ENCODE measurements at places on chromosomes 5 and 9.

DNA sequence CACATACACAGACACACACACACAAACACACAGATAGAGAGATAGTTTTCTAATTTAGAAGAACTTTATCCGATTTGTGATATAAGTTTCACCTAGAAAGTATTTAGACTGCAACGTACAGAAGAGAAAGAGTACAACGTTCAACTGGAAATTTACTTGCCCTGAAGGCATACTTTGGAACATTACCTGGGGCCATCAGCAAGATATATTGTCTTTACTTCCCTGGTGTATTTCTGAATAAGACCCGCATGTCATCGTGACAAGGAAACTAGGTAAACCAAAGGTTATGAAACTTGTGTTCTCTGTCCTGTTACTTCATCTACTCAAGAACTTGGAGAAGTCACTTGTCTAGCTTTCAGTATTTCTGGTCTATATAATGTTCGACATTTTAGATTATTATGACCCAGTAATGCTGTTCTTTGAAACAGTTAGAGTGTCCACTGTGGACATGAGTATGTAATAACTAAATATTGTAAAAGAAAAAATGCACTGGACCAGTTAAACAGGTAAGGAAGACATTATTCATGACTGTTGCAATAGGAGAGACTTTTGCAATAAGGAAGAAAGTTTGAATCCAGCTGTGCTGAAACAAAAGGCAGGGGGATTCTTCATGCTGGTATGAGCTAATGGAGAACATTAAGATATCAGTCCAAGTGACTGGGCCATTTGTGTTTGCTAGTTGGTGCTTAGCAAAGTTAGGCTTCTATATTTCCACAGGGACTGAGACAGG is 1791.1 kb downstream of the MAT2B start:
- no peak for DNase-seq

GRCh38 chr5:14186059-14186830 is 43.1 kb downstream of the TRIO start:
- DNase-seq = no peak

DNA sequence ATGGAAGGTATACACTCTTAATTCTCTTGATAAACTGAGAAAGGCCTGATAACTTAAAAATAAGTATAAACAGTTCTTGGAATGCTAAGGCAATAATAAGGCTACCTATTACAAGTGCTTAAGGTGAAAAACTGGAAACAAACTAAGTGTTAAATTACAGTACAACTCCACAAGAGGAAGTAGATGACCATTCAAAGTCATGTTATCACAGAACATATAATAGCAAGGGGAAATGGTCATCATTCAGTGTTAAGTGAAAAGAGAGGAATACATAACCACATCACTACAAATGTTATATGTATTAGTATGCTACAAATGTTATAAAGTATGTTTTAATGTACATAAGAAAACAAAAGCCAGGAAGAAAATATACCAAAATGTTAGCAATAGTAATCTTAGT is 135.9 kb downstream of the CCDC192 start:
- no peak for DNase-seq

- DNase-seq = no peak
Observed at GRCh38 chr9:100554935-100555401, 22.9 kb upstream of the CAVIN4 start.

DNA sequence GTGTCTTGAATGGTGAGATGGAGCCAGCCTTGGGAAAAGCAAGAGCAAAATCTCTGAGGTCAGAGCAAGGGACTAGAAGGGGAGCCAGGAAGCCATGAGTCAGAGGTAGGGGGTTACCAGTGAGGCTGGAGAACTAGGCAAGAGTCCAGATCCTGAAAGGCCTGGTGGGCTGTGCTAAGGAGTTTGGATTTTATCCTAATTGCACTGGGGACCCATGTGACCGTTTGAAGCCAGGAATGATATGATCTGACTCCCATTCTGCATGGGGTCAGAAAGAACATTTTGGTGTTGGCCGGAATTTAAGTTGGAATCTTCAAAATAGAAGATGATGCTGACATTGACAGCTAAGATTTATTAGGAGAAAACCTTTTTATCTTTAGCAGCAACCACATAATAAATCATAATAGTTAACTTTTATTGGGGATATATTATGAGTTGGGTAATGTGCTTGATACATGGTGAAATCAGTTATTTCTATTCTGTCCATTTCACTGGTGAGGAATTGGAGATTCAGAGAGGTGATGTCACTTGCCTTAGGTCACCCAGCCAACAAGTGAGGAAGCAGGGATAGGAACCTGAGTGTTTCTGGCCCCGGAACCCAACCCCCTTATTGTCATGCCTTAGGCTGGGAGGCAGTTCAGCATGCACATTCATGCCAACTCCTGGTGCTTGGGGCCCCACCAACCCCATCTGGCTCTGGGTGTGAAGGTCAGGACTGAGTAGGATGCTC is 61.5 kb upstream of the RARS1 start:
- no peak for DNase-seq

DNA sequence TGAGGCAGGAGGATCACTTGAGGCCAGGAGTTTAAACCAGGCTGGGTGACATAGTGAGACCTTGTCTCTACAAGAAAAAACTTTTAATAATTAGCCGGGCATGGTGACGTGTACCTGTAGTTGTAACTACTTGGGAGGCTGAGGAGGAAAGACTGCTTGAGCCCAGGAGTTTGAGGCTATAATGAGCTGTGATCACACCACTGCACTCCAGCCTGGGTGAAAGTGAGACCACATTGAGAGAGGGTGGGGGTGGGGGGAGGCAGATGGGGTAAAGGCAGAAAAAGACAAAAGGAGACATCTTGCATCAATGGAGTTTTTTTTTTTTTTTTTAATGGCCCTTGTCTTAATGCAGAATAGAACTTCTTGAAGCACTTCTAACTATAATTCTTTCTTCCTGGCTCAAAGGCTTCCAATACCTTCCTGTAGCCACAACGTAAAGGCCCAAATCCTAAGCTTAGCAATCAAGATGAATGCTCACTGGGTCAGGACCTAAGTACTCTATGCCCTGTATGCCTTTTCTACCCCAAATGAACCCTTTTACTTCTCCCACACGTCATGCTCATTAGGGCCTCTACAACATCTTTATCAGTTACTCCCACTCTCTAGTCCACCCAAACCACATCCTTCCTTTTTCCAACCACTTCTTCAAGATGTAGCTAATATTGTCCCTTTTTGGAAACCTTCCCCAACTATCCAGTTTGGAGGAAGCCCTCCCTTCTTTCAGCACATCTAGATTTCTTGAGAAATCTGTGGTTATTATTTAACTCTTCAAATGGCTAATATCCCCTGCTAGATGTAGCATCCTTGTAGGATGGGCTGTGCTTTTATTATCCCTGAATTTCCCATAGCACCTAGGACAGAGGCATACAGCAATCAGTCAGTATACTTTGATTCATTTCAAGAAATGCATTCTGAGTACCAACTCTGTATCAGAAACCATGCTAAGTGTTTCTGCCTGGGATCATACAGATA is 40.8 kb downstream of the CSF2 start:
- DNase-seq = no peak

GRCh38 chr5:159763562-159763961 is 152.7 kb upstream of the ADRA1B start:
- DNase-seq = no peak

DNA sequence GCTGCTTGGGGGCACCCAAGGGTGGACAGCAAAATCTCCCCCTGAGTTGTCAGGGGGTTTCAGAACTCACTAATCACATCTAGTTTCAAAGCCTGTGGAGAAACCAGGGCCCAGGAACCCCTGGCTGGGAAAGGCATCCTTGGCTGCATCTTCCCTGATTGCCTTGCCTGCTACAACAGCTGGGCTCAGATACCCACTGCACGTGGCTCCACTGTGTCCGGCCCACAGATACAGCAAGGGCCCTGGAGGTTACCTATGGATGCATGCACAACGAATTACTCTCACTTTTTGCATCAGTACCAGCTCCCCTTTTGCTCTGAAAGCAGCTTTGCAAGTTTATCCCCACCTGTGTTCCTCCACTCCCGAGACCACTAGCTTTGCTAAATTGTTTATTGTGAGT is 55.0 kb downstream of the ATP10B start:
- DNase-seq = no peak

DNA sequence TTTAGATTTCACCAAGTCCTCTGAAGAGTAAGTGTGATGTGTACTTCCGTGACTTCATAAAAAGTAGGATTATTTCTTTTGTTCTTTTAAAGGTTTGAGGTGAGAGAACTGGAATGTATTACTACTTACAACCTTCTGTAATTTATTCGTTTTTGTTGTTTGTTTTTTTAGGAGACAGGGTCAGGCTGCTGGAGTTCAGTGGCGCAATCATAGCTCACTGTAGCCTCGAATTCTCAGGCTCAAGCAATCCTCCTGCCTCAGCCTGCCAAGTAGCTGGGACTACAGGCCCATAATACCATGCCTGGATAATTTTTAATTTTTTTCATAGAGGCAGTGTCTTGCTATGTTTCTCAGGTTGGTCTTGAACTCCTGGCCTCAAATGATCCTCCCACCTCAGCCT is 68.3 kb upstream of the RETREG1 start:
- no peak for DNase-seq

- no peak for DNase-seq
Observed at GRCh38 chr5:149407323-149408251, 28.5 kb upstream of the IL17B start.

DNA sequence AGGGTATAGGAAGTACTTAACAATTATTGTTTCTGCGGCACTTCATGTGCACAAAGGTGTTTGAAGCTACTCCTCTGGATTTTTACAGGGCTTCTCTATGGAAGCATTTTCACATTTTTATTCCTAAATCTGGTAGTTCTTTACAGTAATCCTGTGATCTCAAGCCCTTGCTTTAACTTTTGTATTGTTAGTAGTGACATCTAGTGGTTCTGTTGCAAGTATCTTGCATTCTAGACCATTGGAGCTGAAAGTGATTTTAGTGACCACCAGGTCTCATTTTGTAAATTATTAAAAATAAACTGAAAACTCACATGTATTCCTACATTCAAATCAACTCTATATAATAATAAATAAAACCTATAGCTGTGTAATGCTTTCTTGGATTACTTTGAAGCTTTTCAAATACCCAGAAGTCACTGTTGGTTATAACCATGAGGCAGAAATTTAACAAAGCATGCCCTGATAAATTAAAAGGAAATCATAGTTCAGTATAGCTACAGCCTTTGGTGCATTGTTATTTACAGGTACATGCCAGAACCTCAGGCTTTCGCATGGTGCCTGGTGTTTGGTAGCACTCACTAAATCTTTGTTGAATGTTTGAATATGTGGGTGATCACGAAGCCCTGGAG is 18.9 kb downstream of the RPS23 start:
- no peak for DNase-seq

DNA sequence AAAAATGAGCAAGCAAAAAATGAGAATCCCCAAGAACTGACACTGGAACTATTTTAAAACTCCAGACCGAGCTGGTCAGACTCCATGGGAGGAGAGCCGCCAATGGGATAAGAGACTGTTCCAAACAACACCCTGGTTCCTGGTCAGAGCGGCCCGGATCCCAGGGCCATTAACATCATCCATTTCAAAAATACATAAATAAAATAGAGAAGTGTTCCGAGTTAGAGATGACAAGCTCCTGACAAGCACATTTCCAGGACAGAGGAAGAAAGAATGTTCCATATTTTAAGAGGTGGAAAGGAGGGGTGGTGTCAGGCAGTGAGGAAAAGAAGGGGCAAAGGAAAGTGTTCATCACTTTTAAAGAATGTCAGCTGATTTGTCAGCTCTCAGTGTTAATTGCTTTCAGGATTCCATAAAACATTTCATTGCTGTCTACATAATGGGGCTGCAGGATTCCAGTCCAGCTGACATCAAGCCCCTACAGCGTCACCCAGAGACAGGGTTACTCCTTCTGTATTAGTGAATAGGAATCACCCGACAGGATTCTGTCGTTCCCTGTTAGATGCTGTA is 202.5 kb upstream of the TRIM32 start:
- DNase-seq = no peak

GRCh38 chr9:10146517-10147331 is 466.1 kb downstream of the PTPRD start:
- DNase-seq = no peak

GRCh38 chr5:43592363-43592762 is 10.6 kb upstream of the NNT start:
- no peak for DNase-seq

GRCh38 chr5:34835664-34836063 is 3.3 kb upstream of the TTC23L start:
- no peak for DNase-seq

DNA sequence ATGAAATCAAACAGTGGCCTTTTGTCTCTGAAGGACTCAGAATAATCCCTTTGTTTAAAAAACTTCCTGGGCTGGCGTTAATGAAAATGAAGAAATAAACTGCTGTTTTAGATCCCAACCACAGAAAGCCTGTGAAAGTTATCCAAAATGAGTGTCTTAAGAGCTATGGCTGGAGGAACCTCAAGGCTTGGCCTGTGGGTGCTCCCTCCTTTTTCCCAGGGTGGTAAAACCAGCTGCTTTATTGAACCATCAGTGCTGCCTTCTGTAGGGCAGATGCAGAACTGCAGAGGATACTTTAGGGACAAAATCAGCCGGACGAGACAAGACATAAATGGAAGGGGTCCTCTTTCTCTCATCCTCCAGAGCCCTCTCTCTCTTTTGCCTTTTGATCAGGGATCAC is 100.9 kb downstream of the SMARCA2 start:
- DNase-seq = no peak

DNA sequence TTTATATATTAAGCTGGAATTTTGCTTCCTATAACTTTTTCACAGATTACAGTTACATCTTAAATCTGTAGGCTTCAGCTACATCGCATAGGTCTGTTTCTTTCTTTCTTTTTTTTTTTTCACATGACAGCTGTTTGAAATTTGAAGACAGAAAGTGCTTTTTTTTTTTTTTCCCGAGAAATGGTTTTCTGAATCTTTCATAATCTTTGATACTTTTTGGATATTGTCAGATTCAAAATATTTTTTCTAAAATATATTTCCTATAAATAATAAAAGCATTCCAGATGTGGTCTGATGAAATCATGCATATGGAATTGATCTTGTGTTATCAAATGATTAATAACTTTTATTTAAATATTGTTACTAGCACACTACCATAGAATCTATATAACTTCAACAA is 212.2 kb downstream of the TAF11L14 start:
- DNase-seq = no peak

GRCh38 chr9:124735121-124735520 is 36.0 kb downstream of the NR6A1 start:
- no peak for DNase-seq

- no peak for DNase-seq
Observed at GRCh38 chr5:79929095-79929494, 62.0 kb downstream of the MTX3 start.

DNA sequence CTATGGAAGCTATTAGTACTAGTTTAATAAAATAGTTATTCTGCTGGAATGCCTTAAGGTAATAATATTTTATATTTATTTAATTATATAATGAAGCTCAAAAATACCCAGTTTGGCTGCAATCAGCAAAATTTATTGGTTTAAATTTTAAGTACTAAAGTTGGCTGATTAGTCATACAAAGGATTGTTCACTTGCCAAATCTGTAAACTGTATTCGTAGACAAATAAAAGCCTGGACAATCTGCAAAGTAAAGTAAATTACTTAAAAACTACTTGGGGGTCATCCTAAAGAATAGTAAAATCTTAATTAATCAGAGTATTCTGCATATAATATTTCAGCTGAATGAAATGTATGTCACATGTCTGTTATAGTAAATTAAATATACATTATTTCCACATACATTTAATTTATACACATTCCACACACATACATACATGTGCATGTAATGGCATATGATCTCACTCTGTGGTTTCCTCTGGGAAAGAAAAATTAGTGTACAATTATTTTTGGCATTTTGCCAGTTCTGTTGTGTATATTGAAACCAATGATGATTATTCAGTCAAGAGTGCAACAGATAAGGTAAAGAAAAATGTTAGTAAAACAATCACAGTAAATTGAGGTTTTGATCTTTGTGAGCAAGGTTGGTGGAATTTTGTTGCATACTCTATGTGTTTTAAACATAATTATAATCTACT is 455.9 kb downstream of the CDH9 start:
- DNase-seq = no peak
